Activated B cell treated with CpG ODN at 0.5 μM for 24 hours (primary cell): ENCODE measurements at places on chromosomes 11 and 22.

GRCh38 chr11:13220148-13220547 lies 57.4 kb upstream of the BMAL1 start:
- DNase-seq = no peak

DNA sequence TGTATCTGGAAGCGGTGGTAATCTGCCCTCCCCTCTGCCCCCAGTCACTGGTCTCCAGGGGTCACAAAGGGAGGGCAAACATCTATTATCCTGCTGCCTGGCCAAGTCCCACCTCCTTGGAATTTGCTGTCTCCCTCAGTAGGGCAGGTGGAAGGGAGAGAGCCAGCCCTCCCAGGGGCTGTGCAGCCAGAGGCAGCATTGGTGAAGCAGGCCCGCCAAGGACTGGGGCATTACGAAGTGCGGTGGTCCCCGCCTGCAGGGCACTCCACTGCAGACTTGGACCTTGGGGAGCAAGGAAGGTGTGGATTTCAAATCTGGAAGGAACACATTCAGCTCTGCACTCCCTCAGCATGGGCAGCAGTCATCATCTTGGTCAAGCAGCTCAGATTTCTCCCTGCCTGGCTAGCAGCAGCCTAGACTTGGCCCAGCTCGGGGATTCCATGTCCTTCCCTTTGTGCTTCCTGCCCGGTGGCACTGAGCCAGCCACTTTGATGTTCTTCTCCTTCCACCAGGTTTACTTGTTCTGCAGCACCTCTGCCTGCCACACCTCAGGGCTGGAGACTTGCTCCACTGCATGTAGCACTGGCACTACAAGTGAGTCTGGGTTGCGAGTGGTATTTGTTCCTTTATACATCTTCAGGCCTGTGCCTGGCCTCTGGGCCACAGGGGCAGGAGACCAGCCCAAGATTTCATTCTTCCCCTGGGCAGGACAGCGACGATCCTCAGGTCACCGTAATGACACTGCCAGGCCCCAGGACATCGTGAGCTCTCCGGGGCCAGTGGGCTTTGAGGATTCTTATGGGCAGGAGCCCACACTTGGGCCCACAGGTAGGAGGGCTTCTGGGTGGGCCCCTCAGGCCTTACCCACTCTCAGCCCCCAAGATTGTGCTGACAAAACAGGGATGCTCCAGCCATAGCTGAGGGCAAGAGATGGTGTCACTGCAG lies 7.4 kb downstream of the ZP1 start:
- no peak for DNase-seq

GRCh38 chr11:120384476-120384875 lies 48.3 kb downstream of the ARHGEF12 start:
- no peak for DNase-seq

DNA sequence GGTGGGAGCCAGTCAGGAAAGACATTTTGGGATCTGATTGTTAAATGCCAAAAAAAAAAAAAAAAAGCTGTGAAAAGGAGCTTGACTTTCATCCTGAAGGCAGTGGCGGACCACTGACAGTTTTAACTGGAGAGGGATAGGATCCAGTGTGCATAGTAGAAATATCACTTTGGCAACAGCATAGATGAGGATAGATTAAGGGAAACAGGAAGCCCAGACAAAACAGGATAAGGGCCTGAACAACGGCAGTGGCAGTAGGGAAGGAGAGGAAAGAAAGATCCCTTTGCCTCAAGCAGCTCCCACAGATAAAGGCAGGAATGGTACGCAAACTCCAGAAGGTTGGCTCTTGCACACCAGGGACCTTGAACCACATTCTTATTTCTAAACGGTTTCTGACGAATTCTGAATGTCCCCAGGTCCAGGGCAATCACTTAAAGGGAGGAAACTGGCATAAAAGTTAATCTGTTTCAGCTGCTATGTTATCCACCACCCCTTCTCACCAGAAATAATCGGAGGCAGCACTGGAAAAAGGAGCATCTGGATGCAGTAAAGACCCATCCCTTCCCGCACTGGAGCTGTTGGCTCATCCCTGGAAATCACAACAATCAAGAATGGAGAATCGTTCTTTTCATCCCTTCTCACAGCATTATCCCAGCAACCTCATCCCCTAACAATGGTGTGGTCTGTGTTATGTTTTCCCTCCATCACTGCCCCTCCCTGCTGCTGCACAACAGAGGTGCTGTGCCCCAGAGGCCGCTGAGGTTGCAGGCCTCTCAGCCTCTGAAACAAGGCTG lies 99.1 kb downstream of the GAB2 start:
- DNase-seq = no peak

GRCh38 chr11:129881570-129882170 lies 13.7 kb downstream of the NFRKB start:
- no peak for DNase-seq

DNA sequence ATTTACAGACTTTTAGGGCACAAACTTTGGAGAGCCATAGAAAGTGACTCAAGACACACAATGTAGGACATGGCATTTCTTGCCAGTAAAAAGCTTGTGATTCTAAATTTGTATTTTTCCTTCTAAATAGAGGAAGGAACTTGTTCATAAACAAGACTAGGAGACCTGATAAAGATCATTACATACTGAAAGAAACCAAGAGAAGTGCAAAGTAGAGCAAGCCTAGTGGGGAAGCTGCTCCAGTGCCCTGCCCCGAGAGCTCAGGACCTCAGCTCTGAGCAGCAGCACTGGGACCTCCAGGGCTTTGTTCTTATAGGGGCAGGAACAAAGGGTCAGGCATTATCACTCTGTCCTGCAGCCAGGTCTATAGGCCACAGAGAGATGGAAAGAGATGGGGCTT lies 7.2 kb downstream of the IRAG1 start:
- no peak for DNase-seq

- DNase-seq = no peak
Observed at GRCh38 chr11:46489656-46490560, 98.3 kb upstream of the CHRM4 start.

DNA sequence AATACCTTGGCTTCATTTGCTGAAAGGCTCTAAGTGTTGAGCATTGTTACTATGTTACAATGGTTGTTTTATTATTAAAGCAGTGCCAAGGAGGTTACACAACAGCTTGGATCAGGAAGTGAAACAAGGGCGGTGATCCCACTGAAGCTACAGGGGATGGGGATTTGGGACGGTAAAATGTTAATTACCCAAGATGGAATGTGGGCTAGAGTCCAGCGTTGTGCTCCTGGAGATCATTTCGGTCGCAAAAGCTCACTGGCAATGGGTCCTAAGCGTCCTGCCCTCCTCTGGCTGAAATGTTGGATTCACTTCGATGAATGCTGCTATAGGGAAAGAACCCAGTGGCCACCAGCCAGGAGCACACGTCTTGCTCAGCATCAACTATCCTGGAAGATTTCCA lies 48.3 kb downstream of the FAM83F start:
- no peak for DNase-seq

DNA sequence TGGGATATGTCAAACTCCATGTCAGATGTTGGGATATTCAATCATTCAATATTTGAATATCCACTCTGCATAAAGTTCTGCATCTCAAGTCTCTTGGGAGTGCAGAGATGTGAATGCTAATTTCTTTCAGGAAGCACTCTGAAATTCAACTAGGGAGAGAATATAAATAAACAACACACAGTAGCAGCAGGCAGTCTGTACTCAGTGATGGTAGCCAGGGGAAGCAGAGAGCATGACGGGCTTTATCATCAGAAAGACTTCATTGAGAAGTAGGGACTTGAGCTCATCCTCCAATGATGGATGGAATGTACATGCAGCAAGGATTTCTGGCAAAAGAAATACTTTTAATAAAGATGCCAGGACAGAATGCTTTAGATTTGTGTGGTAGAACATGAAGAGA lies 9.8 kb upstream of the TEAD1 start:
- no peak for DNase-seq

DNA sequence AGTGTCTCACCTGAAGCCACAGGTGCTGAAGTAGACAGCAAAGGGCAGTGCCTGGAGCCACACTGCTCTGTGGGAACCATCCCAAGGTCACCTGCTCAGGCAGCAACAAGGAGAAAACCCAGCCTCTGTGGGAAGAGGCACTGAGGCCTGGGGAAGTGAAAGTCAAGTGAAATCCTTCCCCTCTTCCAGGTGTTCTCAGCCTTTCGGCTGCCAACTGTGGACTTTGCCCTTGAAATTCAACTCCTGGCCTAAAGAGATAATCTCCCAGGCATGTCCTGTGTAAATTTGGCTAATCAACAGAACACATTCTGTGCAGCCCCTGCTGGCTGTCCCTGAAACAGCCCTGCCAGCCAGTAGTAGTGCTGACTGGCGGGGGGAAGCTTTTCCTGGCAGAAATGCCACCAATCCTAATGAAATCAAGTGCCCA lies 112.1 kb downstream of the RPL27A start:
- no peak for DNase-seq
